Kidney tubule cell (primary cell): ENCODE measurements at places on chromosomes 6 and 20.

DNA sequence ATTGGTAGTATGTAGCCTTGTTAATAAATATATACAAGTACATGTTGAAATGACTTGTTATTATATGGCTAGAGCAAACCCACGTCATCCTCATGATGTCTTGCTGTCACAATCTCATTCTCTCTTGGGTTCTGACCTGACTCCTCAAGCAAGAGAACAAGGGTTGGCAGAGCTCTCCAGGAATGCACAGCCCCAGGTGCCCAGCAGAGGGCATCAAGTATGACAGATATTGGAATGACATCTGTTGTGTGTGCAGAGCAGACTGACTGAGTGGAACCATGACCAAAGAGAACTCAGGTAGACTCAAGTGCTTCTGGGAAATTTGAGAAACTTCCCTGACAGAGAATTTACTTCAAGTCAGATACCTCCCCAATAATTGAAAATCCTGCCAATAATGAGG, 90.6 kb downstream of the PAX1 start:
- DNase-seq = no peak

- peak; percentile 72 for DNase-seq
Measured at GRCh38 chr6:17584241-17584803, 15.8 kb upstream of the FAM8A1 start.

- DNase-seq = no peak
Measured at GRCh38 chr6:123117145-123117908, 121.3 kb downstream of the CLVS2 start.

DNA sequence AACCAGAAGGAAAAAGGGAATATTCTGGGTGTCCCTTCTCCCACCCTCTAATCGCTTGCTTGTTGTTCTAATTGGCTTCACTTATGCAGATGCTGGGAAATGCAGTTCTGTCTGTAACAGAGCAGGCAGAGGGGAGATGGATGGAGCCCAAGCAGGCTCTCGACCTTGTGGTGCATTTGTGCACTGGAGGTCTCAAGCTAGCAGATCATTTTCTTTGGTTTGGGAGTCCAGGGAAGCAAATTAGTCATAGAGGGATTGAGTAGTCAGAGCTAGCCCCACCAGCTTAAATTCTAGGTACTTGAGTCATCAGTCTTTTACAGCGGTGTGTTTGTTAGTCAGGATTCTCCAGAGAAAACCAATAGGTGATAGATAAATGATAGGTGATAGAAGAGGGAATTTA, 234.7 kb upstream of the ECI2 start:
- DNase-seq = peak; percentile 92

DNA sequence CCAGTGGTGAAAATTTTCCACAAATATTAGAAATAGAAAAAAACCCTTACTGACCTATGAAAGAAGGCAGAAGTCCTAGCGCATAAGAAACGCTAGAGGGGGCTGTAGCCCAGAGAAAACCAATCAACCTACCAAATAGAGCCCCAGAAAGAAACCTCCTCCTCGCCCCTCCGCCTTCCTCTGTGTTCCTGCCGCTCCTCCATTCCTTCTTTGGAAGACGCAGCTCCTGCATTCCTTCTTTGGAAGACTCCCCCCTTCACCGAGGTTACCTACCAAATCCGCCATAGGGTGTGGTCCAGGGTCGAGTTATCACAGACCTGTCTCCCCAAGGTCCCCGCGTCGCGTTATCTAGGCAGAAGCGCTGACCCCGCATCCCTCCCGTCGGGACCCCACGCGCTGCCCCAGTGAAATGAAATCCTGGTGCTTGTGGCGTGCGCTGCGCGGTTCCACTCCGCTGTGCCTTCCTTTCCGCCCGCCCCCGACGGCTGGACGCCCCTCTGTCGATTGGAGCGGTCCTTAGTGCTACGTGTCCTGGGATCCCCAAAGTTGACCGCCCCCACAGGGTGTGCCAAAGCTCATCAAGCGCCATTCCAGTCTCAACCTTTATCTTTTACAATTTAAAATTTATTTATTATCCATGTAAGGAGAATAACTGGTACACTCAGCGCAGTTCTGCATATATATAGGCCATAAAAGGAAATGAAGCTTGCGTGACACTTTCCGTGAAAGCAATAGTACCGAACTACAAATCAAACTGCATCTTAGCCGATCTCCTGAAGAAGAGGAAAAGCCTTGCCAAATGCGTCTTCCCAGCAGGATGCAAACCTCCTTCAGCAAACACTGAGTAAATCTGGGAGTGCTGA, 13.0 kb downstream of the RPP21 start:
- peak; percentile 69 for DNase-seq

DNA sequence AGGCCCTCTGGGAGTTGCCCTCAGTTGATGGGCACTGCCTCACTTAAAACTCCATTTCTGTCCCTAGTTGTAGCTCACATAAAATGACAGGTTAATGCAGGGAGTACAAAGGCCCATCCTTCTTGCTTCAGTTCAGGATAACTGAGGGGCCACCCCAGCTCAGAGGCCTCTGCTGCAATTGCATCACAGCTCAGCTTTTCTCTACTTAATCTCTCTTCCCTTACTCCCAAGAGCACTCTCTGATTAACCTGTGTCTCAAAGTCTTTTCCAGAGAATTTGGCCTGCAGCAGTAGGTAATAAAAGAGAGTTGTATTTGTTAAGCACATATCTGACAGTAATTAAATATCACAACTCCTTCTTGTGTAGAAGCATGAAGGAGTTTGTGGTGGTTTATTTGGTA, 40.9 kb upstream of the FLRT3 start:
- no peak for DNase-seq

DNA sequence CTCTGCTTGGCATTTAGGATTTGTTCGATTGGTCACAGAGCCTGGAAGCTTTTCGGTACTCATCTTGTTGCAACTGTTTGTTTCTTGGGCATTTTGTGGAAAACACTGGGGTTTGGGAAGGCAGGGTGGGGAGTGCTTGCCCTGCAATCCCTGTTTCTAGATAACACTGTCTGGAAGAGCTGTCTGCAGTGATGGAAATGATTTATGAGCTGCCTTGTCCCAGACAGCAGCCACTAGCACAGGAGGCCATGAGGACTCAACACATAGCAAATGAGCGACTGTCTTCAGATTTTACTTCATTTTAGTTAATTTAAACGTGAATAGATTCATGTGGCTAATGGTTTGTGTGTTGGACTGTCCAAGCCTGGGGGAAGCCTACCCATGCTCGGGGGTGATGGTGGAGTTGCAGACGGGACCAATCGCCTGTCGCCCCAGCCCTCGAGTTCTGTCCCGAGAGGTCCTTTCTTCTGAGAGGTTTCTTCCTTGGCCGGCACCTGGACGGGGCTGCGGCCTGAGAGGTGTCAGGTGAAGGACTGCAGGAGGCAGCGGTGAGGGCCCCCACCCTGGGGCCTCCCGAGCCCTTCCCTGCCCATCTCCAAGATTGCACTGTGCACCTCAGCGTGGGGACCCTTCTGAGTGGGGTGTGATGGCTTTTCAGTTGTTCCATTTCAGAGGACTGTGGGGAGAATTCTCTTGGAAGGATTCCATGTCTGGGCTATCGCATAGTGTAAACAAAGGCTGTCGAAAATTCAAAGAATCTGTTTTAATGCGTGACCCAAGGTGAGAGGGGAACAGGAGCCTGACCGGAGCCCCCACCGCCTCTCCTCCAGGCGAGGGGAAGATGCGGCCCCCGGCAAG, 55.4 kb downstream of the SMOC2 start:
- no peak for DNase-seq

DNA sequence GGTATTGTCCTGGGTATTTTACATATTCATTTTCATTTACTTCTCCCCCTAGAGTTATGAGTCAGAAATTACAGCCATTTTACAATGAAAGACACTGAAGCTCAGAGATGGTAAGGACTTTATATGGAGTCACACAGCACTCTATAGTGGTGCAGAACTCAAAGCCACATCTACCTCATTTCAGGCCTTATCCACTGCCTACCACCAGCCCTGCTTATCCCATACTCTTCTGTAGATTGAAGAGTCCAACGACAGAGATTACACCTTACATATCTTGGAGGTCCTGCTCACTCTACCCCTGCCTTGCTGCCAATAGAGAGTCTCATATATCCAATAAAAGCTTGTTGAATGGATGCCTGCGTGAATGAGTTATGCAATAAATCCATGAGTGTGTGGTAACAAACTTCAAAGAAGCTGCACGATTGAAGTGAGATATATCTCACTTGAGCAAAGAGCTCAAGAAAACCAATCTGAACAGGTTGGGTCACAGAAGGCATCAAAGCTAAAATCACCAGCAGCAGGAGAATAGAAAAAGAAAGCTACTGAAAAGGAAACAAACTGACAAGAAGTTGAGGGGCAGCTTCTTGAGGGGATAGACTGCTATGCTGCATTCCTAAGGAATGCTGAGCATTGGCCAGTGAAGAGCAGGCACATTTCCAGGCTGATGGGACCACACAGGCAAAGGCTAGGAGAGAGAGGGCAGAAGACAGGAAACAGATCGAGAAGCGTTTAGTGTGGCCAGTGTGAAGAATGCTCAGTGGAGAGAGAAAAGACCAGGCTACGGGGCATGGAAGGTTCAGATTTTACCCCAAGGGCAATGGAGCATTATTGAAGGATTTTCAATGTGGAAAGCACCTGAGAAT, 585.6 kb downstream of the DHX35 start:
- no peak for DNase-seq

- DNase-seq = no peak
Measured at GRCh38 chr6:167079853-167080297, 43.0 kb upstream of the CCR6 start.

DNA sequence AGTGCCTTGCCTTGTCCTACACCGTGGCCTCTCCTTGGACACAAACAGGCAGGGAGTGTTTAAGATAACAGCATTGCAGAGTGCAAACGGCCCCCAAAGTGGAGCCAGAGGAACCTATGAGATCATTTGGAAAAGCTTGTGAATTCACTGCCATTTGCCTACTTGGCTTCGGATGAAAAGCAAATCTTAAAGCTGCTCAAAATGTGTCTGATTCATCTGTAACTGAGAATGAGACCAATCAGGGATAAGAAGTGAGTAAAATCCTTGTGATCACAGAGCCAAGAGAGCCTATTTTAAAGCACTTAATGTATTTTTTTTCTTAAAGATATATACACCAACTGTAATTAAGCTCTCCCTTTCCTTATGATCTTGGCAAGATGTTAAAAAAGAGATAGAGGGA, 65.7 kb upstream of the BACH2 start:
- no peak for DNase-seq

- DNase-seq = no peak
Measured at GRCh38 chr6:33987531-33988021, 158.3 kb downstream of the GRM4 start.

- no peak for DNase-seq
Measured at GRCh38 chr6:119076173-119076572, 2.3 kb downstream of the FAM184A start.

GRCh38 chr6:28643017-28643740, 117.5 kb downstream of the GPX5 start:
- DNase-seq = peak; percentile 87

DNA sequence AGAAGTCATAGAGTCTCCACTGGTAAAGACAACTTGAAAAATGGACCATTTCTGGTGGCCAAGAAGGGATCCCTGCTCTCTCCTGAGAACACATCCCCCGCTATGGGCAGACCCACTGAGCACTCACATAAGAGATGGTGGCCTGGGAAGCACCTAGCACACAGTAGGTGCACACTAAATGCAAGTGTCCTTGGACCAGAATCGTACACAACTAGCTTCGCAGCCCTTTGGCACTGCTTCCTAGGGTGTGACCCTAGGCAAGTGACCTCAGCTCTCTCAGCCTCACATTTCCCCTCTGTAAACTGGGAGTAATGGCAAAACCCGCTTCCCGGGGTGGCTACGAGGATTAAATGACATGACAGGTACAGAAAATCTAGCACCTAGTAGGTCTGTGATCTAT, 35.1 kb downstream of the KCNB1 start:
- no peak for DNase-seq

GRCh38 chr20:49345524-49345923, 67.7 kb upstream of the ZNFX1 start:
- peak; percentile 56 for DNase-seq

DNA sequence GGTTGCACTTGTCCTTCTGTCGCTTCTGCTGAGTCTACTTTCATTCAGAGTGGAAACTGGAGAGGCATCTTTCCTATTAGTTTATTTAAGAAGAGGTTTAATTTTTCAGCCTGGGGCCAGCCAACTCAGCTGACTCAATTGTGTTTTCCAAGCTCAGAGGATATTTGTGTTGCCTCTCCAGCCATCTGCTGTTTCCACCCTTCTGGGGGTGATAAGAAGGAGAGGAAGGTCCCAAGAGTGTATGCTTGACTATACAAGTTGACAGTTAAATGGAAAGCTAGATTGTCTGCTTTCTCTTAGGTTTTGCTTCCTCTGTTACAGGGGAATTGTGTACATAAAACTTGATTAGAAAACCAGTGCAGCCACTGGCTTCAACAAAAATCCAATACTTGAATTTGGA, 3.0 kb downstream of the PSMF1 start:
- DNase-seq = no peak

- no peak for DNase-seq
Measured at GRCh38 chr20:35370751-35371150, 41.0 kb downstream of the UQCC1 start.

GRCh38 chr6:2134554-2134953, 110.9 kb downstream of the GMDS start:
- no peak for DNase-seq

- no peak for DNase-seq
Measured at GRCh38 chr6:148611213-148611612, 135.6 kb upstream of the UST start.

- peak; percentile 2 for DNase-seq
Measured at GRCh38 chr6:101395345-101395744, 1.8 kb downstream of the GRIK2 start.

- peak; percentile 20 for DNase-seq
Measured at GRCh38 chr6:84763003-84763885, 1.2 kb downstream of the TBX18 start.

DNA sequence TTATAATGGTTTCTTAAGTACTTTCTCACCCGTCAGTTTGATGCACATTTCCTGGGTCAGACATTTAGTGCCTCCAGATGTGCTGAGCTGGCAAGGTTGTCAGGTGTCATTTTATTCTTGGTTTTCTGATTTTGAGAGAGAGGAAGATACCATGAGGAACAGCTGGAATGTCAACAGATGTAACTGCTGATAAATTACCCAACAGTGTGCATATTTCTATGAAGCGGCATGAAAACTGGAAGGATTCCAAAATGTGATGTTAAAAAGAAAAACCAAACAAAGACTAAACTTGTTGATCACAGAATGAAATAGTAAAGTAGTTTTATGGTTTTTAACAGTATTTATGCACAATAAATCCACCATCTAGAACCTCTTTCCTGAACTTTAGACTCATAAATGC, 447.3 kb downstream of the HDGFL1 start:
- no peak for DNase-seq

DNA sequence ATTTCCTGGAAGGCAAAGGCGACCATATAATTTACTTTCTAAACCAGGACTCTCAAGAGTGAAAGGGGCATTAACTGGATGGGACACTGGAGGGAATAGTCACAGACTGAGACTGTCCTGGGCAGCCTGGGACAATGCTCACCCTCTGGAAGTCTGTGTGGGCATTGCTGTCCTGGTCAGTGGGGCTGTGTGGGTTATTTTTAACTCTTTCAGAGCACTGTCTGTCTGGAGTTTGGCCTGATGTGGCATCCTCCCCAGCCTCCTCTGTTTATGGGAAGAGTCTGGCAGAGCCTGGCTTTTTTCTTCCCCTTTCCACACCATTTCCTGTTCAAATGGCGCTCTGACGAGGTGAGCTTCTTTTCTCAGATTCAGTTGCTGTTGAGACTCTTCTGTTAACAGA, 11.7 kb downstream of the DAAM2 start:
- no peak for DNase-seq
